ENCODE measurements at places on chromosomes 4 and X.

- DNase-seq, result no peak
Observed at GRCh38 chrX:121109986-121110385, 62.6 kb downstream of the GLUD2 start.

DNA sequence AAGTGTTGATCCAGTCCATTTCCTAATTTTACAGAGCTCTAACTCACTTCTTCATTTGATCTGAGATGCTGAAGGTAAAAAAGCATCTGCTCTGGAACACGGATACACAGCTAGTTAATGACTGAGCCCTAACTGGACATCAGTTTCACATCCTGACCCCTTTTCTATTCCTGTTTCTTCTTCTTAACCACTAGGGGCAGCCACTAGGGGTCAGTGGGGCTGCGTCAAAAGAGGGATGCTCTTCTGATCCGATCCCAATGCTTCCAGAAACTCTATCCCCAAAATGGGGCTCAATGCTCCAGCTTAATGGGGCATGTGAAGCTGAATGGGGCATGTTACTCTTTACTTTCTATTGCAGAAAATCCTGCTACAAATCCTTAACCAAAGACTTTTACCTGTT, 33.4 kb upstream of the PHKA2 start:
- DNase-seq, result no peak

GRCh38 chr4:139436122-139436521, 17.8 kb upstream of the RAB33B start:
- no peak for DNase-seq

- DNase-seq, result no peak
Observed at GRCh38 chrX:67296395-67296794, 247.4 kb upstream of the AR start.

DNA sequence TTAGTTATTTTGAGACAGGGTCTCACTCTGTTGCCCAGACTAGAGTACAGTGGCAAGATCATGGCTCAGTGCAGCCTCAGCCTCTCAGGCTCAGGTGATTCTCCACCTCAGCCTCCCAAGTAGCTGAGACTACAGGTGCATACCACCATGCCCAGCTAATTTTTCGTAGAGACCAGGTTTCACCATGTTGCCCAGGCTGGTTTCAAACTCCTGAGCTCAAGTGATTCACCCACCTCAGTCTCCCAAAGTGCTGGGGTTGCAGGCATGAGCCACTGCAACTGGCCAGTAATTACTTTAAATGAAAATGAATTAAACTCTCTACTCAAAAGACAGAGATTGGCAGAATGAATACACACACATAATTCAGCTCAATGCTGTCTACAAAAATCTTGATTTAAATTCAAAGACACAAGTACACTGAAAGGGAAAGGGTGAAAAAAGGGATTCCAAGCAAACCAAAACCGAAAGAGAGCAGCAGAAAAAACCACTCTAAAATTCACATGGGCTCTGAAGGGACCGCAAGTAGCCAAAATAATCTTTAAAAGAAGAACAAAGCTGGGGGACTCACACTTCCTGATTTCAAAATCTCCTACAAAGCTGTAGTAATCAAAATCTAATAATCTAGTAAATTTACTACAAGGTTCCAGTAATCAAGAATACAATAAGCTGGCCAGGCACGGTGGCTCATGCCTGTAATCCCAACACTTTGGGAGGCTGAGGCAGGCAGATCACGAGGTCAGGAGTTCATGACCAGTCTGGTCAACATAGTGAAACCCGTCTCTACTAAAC, 11.8 kb upstream of the SPON2 start:
- no peak for DNase-seq

GRCh38 chr4:41050116-41050515, 164.2 kb downstream of the APBB2 start:
- no peak for DNase-seq

DNA sequence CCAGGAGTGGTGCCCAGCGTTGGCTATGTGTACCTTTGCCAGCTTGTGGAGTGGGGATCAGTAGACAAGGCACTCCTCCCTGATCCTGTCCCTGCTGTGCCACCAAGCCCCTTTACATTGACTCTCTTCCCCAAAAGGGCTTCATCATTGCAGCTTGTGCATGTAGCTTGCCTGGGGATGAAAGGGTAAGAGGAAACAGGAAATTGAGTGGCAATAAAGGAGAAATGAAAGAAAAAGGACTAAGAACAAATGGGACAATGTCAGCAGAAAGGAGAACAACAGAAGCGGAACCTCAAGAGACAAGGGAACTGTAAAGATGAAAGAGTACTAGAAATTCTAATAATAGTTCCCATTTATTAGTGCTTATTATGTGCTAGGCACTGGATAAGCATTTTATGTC, 8.7 kb upstream of the IL13RA1 start:
- no peak for DNase-seq

DNA sequence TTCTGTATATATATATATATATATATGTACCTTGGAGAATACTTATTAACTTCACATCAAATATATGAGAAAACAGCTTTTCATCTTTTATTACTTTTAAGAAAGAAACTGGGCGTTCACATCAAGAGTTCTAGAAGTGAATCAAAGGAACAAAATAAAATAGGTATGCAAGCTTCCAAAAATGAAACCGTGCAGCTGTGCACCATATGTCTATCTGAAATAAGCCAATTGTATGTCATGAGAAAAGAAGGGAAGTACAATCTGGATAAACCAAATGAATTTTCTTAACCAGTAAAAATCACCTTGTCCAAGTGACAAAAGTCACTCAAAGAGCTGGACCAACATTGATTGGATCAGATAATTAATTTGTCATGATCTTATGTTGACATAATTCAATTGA, 405.4 kb upstream of the TECRL start:
- DNase-seq, result no peak

- DNase-seq, result no peak
Observed at GRCh38 chr4:5883916-5884315, 9.0 kb downstream of the CRMP1 start.

- DNase-seq, result no peak
Observed at GRCh38 chr4:176307666-176307930, 12.2 kb upstream of the SPCS3 start.

- no peak for DNase-seq
Observed at GRCh38 chrX:155968326-155968661, 29.2 kb upstream of the IL9R start.

- no peak for DNase-seq
Observed at GRCh38 chrX:11366998-11367595, 73.9 kb downstream of the AMELX start.

DNA sequence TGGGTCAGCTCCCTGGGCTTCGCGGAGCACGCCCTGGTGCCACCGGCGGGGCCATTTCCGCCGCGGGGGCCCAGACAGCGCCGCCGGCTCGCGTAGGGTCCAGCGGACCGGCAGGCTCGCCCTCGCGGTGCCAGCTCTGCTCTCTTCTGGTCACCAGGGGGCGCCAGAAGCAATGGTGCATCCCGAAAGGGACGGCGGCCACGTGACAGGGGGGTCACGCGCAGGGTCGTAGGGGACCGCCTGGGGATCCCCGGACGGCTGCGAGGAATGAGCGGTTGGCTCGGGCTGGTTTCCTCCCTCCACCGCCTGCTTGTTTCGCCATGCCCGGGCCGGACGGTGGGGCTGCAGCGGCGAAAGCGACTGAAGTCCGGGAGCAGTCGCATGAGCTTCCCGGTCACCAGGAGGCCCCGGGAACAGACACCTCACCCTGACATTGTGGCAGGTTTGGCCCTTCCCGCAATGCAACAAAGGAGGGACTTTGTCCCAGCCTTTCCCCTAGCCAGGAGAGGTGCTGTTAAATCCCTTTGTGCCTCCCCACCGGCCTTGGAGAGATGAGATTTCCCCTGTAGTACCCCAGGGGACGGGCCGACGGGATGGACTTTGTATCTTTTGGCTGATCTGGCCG, 15.8 kb downstream of the ZCCHC12 start:
- no peak for DNase-seq

DNA sequence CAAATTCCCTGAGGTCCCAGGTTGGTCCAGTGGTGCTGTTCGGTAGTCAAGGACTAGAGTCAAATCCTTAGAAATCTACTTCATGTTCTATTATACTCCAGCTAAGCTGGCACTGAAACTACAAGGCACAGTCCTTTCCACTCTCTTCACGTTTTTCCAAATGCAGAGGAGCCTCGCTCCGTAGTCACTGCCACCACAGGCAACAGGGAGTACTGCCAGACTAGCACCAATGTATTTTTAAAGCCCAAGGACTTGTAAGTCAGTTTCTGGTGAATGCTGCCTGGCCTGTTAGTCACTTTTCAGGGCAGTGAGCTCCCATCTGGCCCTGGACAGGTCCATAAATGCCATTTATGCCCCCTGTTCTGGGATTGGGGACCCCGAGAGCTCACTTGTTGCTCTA, 323.5 kb downstream of the FAM47A start:
- no peak for DNase-seq

GRCh38 chr4:10048941-10049697, 27.8 kb upstream of the SLC2A9 start:
- DNase-seq, result no peak

DNA sequence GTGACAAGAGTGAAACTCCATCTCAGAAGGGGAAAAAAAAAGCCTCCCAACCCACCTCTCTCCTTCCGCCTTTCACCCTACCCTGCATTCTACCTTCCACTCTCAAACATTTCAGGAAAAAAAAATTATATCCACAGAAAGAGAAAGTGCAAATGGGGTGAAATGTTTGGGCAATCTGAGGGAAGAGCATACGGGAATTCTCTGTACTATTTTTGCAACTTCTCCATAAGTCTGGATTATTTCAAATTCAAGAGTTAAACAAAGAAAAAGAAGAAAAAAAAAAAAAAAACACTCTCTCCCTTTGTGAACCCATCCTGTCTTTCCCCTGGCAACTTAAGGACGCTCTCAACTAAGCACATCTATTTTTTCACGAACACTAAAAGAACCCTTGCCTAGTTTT, 41.3 kb downstream of the AFAP1 start:
- DNase-seq, result no peak

DNA sequence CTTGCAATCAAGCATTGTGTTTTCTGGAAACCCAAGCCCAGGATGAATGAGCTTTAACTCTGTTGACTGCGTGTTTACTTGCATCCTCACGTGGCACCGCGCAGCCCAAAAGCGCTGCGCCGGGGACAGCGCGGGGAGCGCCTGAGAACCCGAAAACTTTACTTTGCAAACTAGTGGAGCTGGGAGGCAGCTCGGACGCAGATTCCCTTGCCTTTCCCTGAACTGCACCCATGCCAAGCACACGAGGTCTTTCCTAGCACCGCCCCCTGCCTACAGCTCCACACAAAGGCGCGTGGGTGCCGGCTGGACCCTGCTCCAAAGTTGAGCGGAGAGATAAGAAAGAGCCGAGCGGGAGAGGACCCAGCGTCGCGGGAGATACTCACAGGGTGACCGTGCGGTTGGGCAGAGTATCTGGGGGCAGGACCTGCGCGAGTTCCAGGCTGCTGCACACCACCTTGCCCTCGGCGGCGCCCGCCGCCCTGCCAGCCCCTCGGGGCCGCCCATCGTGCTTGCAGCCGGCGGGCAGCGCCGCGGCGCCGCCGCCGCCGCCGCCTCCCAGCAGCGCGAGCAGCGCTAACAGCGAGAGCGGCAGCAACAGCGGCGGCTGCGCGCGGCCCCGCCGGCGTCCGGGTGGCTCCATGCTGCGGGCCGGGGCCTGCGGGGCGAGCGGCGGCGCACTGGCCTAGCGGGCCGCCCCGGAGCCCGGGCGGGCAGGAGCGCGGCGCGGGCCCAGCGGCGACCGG, 550 bp downstream of the ADGRA3 start:
- DNase-seq, result peak; percentile 30

DNA sequence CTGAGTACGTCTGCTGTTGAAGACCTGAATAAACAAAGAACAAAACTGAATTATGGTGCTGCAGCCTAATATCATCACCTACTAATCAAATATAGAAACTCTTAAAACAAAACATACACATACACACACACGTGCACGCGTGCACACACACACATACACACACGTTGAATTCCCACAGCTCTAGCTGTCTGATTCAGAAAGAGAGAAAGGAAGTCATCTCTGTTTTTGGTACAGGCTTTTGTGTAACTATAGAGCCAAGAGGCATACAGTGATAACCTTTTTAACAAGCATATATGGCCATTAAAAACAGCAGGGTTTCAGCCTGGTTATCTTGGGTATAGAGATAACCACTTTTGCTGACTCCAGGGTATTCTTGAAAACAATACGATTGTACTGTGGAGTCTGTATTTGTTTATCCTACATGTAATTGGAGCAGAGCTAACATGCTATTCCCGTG, 823.2 kb downstream of the CCSER1 start:
- DNase-seq, result no peak

DNA sequence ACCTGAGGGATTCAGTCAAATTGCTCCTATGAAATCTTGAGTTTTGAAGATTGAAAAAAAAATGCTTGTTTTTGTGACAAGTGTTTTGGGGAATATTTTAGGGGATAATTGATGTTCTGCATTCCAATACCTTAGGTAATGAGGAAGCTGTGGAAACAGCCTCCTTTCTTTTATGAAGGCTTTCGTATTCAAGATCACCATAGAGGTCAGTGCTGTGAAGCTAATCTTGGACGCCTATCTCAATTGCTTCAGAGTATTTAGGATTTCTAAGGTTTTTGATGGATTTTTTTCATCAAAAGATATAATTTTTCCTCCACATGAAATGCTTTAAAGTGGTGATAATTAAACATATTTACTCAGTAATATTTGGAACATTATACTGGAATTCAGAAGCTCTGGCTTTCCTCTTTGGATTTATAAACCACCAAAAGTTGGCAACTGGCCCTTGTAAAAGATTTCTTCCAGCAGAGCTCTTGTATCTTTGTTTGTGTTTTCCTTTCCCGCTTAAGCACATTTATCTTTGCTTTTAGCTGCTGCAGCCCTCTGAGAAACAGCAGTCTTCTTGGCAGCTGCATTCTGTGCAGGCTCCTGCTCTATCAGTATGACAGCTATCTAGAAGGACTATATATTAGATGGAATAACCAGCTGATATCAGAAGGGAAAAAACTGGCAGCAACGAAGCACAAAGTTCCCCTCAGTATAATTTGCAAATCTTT, 63.7 kb downstream of the HMGB2 start:
- no peak for DNase-seq

Measured in fibroblast of skin of left quadriceps (primary cell).